ENCODE measurements at places on chromosomes 3 and 15.
A peak's percentile ranks its signal among the peaks of the same experiment; 100 is the strongest.

GRCh38 chr3:187011915-187012314, 81.6 kb downstream of the ST6GAL1 start:
- DNase-seq = no peak

DNA sequence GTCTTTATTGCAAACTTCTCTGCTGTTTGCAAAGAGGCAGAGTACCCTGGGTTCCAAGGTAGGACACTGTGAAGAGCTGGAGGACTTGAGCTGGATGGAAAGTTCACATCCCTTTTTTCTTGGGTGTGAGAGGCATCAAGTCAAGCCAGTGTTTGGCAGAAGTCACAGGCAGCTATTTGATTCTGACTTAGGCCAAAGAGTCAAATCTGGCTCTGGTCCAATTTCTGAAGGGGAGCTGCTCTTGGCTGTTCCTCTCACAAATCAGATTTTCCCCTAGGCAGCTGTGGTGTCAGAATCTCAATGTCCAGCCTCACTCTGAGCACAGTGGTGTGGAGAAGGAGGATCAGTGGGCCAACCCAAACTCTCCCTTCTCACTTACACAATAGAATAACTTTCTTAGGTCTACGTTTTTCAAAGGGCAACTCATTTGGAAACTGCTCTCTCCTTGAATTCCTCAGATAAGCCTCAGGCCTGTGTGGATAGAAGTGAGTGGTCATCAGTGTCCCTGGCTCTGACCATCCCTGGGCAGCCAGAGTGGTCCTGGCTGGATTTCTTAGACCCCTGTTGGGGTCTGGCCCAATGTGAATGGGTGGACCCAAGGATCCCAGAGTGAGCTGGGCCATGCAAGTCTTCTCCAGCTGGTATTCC, 18.2 kb upstream of the AMOTL2 start:
- no peak for DNase-seq

GRCh38 chr15:60424006-60424405, 26.2 kb upstream of the ANXA2 start:
- DNase-seq = no peak

- DNase-seq = no peak
These were observed 25.6 kb downstream of the TMEM207 start for GRCh38 chr3:190424108-190424477.

- DNase-seq = no peak
These were observed 54.4 kb downstream of the NUP210 start for GRCh38 chr3:13365390-13366379.

DNA sequence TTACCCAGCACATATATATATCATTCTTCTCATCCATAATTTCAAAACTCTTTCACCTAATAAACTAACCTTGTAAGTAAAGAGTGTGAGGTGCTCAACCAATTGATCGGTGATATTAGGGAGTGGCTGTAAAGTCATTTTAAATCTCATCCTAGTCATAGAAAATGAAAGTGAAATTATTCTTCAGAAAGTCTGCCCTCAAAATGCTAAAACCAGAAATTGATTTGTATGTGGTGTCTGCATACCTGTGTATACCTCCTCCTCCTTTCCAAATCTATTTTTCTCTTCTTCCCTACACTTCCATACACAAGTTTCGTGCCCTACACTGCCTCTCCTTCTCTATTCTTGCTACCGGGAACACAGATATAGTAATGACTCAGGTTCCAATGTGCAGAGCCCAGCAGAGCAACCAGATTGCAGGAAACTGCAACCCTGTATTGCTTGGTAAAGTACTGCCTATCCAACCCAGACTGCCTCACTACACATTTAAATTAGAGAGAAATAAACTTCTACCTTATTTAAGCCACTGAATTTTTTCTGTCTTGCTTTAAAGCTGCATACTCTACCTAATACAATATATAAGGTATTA, 7.4 kb upstream of the TBC1D5 start:
- DNase-seq = no peak

DNA sequence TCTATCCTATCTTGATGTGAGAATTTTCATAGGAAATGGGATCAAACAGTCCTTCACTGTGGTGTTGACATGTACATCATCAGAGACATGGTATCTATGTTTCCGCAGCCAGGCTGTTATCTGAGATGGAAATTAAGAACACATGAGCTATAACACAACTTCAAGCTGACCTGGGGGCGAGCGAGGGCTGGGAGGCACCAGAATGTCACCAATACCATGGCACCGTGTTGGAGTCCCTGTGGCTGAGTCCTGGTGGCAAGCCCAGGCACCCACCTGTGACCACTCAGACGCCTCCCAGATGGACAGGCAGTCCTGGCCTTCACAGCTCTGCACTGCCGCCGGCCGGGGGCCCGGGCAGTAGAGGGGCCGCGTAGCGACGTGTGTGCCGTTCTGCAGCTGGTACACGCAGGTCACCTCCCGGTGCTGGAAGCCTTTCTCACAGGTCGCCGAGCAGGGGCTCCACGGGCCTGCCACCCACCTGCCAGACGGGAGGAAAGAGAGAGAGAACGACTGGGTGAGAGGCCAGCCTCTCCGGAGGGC, 263.9 kb upstream of the LYSMD4 start:
- no peak for DNase-seq

GRCh38 chr15:61318301-61318700, 89.2 kb upstream of the RORA start:
- DNase-seq = no peak

DNA sequence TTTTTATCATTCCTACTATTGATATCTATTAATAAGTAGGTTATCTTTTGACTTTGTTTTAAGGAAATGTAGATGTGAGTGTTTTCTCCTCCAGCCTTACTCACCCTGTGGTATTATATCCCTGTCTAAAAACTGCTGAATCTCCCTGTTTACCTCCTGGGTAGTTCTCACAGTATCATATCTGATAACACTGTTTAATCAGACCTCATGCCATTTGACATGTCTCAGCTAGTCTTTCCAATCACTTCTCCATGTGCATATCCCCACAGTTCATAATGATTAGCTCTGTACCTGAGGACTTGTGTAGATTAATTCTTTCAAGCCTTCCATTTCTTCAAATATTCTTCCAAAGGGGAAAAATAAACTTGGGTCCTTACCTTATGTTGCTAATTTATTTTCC, 30.7 kb downstream of the DUOX2 start:
- DNase-seq = no peak

DNA sequence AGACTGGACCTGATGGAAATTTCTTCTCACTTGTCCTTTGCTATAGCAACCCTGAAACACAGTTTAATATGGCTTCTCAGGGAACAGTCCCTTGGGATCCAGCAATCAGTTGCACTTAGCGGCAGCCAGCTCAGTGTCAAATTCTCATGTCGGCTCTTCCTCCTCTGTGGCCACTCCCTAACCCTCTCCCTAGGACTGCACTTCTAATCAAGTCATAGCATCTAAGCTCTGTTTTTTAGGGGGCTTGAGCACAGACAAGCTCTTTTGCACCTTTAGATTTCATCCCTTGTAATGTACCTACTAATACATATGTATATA, 250.5 kb upstream of the TLE3 start:
- peak; percentile 21 for DNase-seq

GRCh38 chr15:63335543-63336240, 46.0 kb downstream of the CA12 start:
- no peak for DNase-seq

DNA sequence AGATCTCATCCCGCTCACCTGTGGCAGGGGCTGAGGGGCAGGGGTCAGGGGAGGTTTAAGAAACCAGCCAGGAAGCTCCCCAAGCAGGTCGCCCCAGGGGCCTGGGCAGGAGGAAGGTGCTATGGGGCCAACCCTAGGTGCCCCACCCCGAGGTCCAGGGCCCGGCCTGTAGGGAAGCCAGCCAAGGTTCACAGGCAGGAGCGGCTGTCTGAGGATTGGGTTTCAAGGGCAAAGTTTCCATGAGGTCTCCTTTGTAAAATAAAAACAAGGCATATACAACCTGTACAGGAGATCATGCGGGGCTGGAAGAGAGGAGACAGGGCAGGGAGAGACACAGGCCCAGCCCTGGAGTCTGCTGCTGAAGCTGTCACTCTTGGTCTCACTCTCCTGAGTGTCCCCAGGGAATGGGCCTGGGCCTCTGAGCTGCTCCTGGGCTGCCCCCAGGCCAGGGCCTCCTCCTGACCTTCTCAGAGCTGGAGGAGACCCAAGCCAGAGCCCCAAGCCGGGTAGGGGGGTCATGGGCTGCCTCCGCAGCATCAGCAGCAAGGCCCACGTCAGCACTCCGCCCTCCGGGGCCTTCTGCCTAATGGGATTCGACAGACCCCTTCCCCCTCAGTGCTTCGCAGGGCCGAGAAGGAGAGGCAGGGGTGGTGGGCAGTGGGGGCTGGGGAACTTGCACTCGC, 5.5 kb downstream of the CPLX3 start:
- DNase-seq = no peak

GRCh38 chr3:18752273-18752934, 327.3 kb upstream of the SATB1 start:
- DNase-seq = no peak

DNA sequence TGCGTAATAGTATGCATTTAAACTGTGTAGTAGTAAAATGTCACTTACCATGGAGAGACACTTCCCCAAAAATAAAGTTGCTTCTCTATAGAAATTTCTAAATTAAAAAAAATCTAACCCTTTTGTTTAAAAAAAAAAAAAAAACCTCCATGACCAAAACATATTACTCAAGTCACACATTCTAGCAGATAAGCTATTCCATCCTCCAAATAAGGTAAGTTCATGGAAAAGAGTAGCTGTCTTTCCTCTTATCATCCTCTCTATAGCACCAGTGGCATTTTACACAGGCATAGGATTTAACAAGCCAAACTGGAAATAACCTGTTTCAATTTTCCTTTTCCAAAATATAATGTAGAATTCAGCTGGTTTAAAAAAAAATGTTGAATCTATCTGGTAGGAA, 57.4 kb downstream of the LRRFIP2 start:
- no peak for DNase-seq

- no peak for DNase-seq
These were observed 16.7 kb downstream of the DAPK2 start for GRCh38 chr15:64029633-64030032.

DNA sequence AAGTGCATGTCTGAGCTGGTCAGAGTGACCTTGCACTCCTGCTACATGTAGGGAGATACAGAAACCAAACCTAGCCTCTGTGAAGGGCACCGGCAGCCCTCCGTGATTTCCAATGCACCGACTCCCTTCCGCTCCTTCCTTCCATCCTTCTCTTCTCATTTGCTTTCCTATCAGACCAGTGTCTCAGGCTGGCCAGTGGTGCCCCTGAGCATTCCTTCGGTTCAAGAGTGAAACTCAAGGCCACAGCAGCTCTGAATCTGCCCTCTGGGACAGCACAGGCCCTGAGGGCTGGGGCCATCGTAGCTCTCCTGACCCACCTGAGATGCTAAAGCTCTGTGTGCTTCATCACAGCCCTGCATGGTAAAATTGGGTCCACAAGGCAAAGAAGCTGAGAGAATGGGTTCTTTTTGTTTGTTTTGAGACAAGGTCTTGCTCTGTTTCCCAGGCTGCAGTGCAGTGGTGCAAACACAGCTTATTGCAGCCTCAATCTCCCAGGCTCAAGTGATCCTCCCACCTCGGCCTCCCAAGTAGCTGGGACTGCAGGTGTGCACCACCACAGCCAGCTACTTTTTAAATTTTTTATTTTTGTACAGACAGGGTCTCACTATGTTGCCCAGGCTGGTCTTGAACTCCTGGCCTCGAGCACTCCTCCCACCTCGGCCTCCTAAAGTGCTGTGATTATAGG, 2.3 kb upstream of the BMF start:
- DNase-seq = no peak

- DNase-seq = no peak
These were observed 269.0 kb downstream of the OXSM start for GRCh38 chr3:26058901-26059321.

GRCh38 chr3:139541532-139542288, 2.2 kb upstream of the RBP1 start:
- no peak for DNase-seq

DNA sequence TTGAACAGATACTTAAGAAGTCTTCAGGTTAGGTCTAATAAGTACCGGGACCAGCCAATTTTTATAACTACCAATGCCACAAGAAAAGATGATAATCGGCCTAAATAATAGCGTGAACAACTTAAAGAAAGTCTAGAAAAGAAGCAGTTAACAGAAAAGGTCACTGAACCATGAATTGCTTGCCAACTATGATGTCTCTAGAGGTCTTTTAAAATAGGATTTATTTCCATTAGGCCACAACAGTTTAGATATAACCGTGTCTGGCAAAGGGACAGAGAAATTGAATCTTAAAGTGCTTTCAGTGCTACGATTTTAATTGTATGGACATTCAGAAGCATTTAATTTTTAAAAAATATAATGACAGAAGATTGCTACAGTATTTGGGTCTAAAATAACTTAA, 1070.4 kb downstream of the ROBO1 start:
- DNase-seq = no peak

DNA sequence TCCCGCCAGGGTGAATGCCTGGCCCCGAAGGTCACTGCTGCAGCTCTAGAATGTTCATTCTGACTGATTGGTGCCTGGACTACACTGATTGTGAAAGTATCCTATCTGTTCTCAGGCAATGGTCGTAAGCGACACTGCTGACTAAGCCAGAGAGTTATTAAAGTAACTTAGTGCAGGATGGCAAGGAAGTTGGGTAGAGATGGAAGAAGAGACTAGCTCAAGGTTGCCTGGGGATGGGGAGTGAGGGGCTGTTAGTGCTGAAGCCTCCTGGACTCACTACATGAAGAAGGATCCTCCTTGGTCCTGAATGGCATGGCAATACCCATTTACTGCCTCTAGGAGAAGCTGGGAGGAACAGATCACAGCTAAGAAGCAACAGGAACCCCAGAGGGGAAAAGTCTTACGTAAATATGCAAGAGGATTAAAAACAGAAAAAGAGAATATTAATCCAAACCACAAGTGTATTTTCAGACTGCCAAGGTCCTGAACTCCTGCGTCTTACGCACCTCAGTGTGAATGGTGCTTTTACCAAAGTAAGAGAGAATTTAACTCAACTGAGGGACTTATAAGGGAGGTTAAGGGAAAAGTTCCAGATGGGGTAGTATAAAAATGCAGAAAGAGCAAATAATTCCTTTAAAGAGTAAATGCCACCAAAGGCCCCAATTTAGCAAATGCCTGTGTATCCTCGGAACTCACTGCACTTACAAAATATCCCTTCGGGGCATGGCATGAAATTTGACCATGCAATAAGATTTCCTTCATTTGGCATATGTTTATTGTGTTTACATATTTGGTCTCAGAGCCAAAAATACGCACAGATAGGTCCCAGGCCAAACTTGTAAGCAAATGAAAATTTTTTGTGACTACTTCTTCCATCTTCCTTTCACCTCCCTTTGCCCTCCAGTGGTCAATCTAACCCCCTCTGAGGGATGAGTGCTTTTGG, 64.0 kb upstream of the DGKG start:
- DNase-seq = no peak

GRCh38 chr15:67048281-67049279, 16.8 kb upstream of the SMAD3 start:
- no peak for DNase-seq

Measured in GF-D8 (cell line).